ENCODE measurements at places on chromosomes 1 and 21.

GRCh38 chr1:222592171-222592570, 2.4 kb upstream of the TAF1A start:
- no peak for DNase-seq

GRCh38 chr1:2791027-2791760, 10.3 kb downstream of the TTC34 start:
- no peak for DNase-seq

GRCh38 chr1:22876359-22877111, 96.1 kb downstream of the LACTBL1 start:
- DNase-seq: no peak

DNA sequence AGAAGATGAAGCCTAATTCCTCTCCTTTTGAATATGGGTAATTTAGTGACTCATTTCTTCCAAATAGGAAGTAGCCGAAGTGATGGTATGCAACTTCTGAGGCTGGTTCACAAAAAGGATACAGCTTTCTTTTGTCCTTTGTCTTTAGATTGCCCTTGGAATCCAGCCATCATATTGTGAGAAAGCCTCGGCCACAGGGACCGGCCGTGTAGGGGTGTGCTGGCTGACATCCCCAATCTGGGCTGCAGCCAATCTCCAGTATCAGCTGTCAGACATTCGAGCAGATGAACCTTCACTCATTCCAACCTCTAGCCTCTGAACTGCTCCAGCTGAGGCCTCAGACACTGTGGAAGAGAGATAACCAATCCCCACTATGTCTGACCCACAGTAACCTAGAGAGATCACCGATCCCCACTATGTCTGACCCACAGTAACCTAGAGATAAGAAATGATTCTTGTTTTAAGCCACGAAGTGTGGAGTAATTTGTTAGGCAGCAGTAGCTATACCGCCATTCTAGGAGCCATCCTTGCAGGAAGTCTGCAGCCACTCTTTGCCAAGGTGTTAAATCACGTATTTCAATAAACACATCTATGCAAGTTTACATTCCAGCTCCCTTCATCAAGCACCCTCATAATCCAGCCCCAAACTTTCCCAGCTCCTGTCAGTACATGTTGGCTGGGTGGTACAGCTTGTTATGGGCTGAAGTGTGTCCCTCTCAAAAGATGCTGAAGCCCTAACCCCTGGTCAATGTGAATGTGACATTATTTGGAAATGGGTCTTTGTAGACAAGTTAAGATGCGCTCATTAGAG, 2.9 kb upstream of the DIP2A start:
- peak; percentile 97 for DNase-seq

- DNase-seq: no peak
These were observed 14.6 kb downstream of the TEX38 start for GRCh38 chr1:46686255-46686654.

Measured in hematopoietic multipotent progenitor cell treated with erythropoietin and hydrocortisone succinate and interleukin-3 and kit ligand, for 8 days (in vitro differentiated cells).